Stimulated activated CD8-positive, alpha-beta memory T cell treated with anti-CD3 and anti-CD28 coated beads, Interleukin-15, amount 100 ng/mL, for 1 hour (primary cell): ENCODE measurements at places on chromosomes 2 and 18.

- DNase-seq: no peak
Observed at GRCh38 chr18:70762812-70763211, 474.0 kb downstream of the SOCS6 start.

- DNase-seq: no peak
Observed at GRCh38 chr2:171811245-171811628, 82.8 kb downstream of the SLC25A12 start.

- DNase-seq: no peak
Observed at GRCh38 chr18:55166260-55166598, 207.0 kb upstream of the CCDC68 start.

- no peak for DNase-seq
Observed at GRCh38 chr18:42011053-42011452, 56.0 kb downstream of the PIK3C3 start.
